ENCODE measurements at places on chromosomes 1 and 21. TPM values are rescaled to one million over a fixed set of nuclear protein-coding genes. Genes with fewer than 3 reads are reported as not detected.

The IL20 gene
- total RNA-seq, result not detected

The HES3 gene
- total RNA-seq, result not detected

The SLC2A5 gene
- total RNA-seq, result 0.73 TPM

The SDE2 gene
- 72.5 TPM for total RNA-seq

The G0S2 gene
- total RNA-seq, result 1,987 TPM

The NBPF4 gene
- not detected for total RNA-seq

The PKP1 gene
- not detected for total RNA-seq

The SERPINC1 gene
- 0.10 TPM for total RNA-seq

The RPE65 gene
- total RNA-seq, result 0.10 TPM

The ERICH3 gene
- total RNA-seq, result under 0.01 TPM

The OR2L13 gene
- total RNA-seq, result 0.21 TPM

The CD1B gene
- total RNA-seq, result 0.52 TPM

The PRAMEF6 gene
- not detected for total RNA-seq

The BEST4 gene
- total RNA-seq, result 0.21 TPM

The GJA8 gene
- total RNA-seq, result not detected

The TLR5 gene
- total RNA-seq, result 6.6 TPM

The FABP3 gene
- total RNA-seq, result not detected

The AKR7A3 gene
- total RNA-seq, result 0.73 TPM

The LDLRAD1 gene
- total RNA-seq, result not detected

The KLF17 gene
- total RNA-seq, result not detected

The MYCBP gene
- total RNA-seq, result 5.6 TPM

The GBP3 gene
- 29.1 TPM for total RNA-seq

The KCND3 gene
- total RNA-seq, result 0.31 TPM

The ADCY10 gene
- not detected for total RNA-seq

The MSH4 gene
- total RNA-seq, result 0.31 TPM

The LCE2B gene
- total RNA-seq, result not detected

The COG2 gene
- 18.9 TPM for total RNA-seq

The CPLANE2 gene
- 1.8 TPM for total RNA-seq

The KCNA3 gene
- 143 TPM for total RNA-seq

The F13B gene
- total RNA-seq, result not detected

The OR14K1 gene
- not detected for total RNA-seq

The EDARADD gene
- 1.8 TPM for total RNA-seq

The KRTAP11-1 gene
- total RNA-seq, result not detected

The OR2T33 gene
- not detected for total RNA-seq

The IGSF21 gene
- total RNA-seq, result not detected

The CRYZ gene
- 2.7 TPM for total RNA-seq

The DMRTA2 gene
- total RNA-seq, result under 0.01 TPM

The CD52 gene
- total RNA-seq, result 428 TPM

The SIK1 gene
- 50.2 TPM for total RNA-seq

The TAS1R1 gene
- 0.10 TPM for total RNA-seq

Measured in mononuclear cell (primary cell).